Activated CD4-positive, alpha-beta T cell treated with anti-CD3 and anti-CD28 coated beads, Interleukin-2, amount 10 ng/mL, durations not matched to agents 24 days and 14 days (primary cell): ENCODE measurements at places on chromosomes 1 and 21.

DNA sequence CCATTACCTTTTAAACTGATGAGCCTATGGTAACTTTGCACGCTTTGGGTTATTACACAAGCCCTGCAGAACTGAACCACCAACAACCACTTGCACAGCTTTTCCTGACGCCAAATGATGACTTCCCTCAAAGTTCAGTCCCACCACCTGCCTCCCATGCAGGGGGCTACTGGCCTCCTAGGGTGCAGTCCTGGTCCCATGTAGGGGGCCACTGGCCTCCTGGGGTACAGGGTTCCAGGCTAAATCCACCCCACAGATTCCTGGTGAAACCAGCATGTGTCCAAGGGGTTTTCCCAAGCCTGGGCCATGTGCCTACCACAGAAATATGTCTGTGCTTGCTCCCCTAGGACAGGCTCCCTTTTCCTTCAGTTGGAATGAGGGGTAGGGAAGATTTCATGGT is 73.4 kb upstream of the ZNF678 start:
- H3K27ac ChIP-seq, result no peak overlapping the region
- H3K4me1 ChIP-seq, result no peaks in the 10 kb centered on the region
- DNase-seq, result peak; percentile 41
- no peak overlapping the region for H3K4me3 ChIP-seq

DNA sequence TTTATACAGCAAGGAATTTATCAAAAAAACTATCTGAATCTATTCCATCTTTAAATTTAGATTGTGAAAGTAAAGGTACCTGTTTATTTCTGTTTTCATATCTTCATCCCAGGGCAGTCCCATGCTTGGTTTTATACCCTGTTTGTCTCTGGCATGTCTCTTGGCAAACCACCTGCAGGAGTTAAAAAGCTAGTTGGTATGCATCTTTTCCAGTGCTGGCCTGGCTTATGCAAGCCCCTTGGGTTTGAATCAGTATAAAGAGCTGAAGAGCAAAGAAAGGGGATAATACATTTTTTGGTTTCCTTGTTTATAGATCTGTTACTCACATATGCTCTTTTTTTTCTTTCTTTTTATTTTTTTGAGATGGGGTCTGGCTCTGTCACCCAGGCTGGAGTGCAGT is 37.8 kb downstream of the LRRC8C start:
- H3K27me3 ChIP-seq, result no peaks in the 10 kb centered on the region
- peaks cover 55% of the 10 kb centered on the region for H3K36me3 ChIP-seq
- peak overlapping the region; percentile 39 for H3K27ac ChIP-seq
- peaks cover 77% of the 10 kb centered on the region for H3K4me1 ChIP-seq
- no peak for DNase-seq

DNA sequence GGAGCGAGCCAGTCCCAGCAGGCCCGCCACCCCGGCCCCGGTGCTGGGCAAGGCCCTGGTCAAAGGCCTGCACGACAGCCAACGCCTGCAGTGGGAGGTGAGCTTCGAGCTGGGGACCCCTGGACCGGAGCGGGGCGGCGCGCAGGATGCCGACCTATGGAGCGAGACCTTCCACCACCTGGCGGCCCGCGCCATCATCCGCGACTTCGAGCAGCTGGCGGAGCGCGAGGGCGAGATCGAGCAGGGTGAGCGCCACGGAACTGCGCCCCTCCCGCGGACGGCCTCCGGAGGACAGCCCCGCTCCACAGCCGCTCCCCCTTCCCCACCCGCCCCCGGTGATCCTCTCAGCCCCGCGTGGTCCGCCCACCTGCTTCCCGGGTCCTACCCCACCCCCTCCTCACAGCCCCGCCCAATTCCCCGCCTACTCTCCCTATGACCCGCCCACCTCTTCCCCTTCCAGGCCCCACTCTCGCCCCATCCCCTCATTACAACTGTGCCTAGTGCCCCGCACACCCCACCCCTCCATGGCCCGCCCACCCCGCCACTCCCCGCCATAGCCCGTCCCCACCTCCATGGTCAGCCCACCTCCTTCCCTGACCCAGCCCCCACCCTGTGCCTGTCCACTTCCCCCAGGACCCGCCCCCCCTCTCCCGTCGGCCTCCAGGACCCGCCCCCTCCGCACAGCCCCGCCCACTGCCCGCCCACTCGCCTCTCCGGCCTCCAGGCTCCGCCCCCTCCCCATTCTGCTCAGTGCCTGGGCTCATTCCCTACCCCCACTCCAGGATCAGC is 52.7 kb downstream of the VWA5B1 start:
- no peaks in the 10 kb centered on the region for H3K36me3 ChIP-seq
- H3K4me1 ChIP-seq, result peaks cover 3% of the 10 kb centered on the region
- H3K27me3 ChIP-seq, result peaks cover 27% of the 10 kb centered on the region
- H3K4me3 ChIP-seq, result no peak overlapping the region
- no peak for DNase-seq
- no peak overlapping the region for H3K27ac ChIP-seq

DNA sequence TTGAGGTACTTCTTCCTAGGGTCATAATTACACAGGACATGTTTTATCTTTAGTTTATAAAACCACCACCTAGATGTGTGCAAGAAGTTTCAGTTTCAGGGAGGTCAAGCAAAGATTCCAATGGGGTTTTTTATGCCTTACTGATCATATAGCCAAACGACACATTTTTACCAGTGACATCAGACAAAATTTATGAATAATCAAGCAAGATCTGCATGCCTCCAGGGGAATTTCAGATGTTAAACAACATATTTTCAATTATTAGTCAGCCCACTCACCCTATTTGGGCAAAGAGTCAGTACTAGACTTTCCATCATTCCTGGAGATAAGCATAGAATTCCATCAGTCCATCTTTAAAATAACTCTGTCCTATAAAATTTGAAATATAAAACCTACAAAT is 867.4 kb downstream of the KCNT2 start:
- DNase-seq, result no peak
- H3K27ac ChIP-seq, result no peak overlapping the region
- H3K4me1 ChIP-seq, result no peaks in the 10 kb centered on the region
- H3K4me3 ChIP-seq, result no peak overlapping the region
- H3K27me3 ChIP-seq, result no peaks in the 10 kb centered on the region

GRCh38 chr1:207810606-207811295 is 58.9 kb downstream of the CD46 start:
- peaks cover 50% of the 10 kb centered on the region for H3K36me3 ChIP-seq
- H3K27me3 ChIP-seq, result no peaks in the 10 kb centered on the region
- peaks cover 44% of the 10 kb centered on the region for H3K4me1 ChIP-seq

GRCh38 chr1:65147424-65148177 is 402 bp upstream of the AK4 start:
- DNase-seq, result peak; percentile 89
- peak overlapping the region; percentile 96 for H3K27ac ChIP-seq
- peaks cover 13% of the 10 kb centered on the region for H3K27me3 ChIP-seq
- H3K36me3 ChIP-seq, result peaks cover 24% of the 10 kb centered on the region
- peaks cover 34% of the 10 kb centered on the region for H3K4me1 ChIP-seq
- peak overlapping the region; percentile 93 for H3K4me3 ChIP-seq

DNA sequence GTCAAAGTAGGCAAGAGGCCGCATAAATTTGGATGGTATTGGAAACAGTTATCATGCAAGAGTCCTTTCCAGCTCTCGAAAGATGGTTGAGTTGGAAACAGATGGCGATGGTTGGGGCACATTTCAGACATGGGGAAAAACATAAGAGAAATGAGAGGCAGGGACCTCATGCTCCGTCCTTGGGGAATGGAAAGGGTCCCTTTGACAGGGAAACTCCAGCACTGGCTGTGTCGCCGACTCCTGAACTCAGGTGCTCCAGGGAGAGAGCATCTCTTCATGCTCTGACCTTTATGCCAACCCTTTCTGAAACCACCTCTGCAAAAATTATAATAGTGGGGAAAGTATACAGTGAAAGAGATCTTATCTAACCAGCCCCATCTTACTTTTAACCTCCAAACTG is 36.8 kb upstream of the COL6A2 start:
- H3K27me3 ChIP-seq, result peaks cover 9% of the 10 kb centered on the region
- no peaks in the 10 kb centered on the region for H3K36me3 ChIP-seq
- no peak for DNase-seq
- H3K4me1 ChIP-seq, result peaks cover 17% of the 10 kb centered on the region
- no peak overlapping the region for H3K4me3 ChIP-seq

DNA sequence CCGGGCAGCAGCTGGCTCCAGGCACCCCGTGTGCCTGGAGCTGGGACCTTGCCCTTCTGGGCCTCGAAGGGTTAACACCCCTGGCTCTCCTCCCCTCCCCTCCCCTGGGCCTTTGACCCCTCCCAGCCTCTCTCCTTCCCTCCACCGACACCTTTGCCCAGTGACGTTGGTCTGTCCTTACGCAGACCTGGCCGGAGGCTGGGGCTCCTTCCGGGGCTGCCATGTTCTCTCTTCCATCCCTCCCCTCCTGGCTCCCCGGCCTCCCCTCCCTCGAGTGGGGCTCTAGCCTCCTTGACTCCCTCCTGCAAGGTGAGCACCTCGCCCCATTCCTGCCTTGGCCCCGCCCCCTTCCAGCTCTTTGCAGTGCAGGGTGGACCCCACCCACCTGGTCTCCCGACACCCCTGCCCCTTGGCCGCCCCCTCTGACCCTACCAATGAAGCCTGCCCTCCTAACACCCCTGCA is at the start of gene TMEM82:
TMEM82 (plus strand) TSS at position 161 of the 463 bp plus-strand sequence; CDS start at position 222, 61 bp downstream.
- no peak within 1 kb of the TSS for H3K4me3 ChIP-seq
- no peaks in the 10 kb centered on the region for H3K27me3 ChIP-seq
- peak within 1 kb of the TSS; percentile 46 for H3K27ac ChIP-seq
- no peaks in the 10 kb centered on the region for H3K36me3 ChIP-seq
- peaks cover 4% of the 10 kb centered on the region for H3K4me1 ChIP-seq

- no peak overlapping the region for H3K27ac ChIP-seq
- H3K36me3 ChIP-seq, result no peaks in the 10 kb centered on the region
- no peak overlapping the region for H3K4me3 ChIP-seq
- H3K4me1 ChIP-seq, result peaks cover 2% of the 10 kb centered on the region
Observed at GRCh38 chr1:115338457-115338820, 390 bp upstream of the NGF start.

- no peak overlapping the region for H3K27ac ChIP-seq
- H3K4me3 ChIP-seq, result no peak overlapping the region
- peaks cover 5% of the 10 kb centered on the region for H3K27me3 ChIP-seq
Observed at GRCh38 chr1:65512967-65513780, 92.7 kb downstream of the LEPR start.

DNA sequence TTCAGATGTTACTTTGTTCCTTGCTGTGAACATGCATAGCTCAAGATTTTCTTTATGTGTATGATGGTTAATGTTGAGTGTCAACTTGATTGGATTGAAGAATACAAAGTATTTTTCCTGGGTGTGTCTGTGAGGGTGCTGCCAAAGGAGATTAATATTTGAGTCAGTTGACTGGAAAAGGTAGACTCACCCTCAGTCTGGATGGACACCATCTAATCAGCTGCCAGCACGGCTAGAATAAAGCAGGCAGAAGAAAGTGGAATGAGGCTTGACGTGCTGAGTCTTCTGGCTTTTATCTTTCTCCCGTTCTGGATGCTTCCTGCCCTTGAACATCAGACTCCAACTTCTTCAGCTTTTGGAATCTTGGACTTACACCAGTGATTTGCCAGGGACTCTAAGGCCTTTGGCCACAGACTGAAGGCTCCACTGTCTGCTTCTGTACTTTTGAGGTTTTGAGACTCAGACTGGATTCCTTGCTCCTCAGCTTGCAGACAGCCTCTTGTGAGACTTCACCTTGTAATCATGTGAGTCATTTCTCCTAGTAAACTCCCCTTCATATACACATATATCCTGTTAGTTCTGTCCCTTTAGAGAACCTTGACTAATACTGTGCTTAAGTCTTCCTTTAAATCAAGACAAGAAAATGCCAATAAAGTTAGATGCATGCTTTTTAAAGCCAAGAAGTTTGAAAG is 626.6 kb downstream of the KCNT2 start:
- H3K27me3 ChIP-seq, result no peaks in the 10 kb centered on the region
- no peak overlapping the region for H3K27ac ChIP-seq
- no peak overlapping the region for H3K4me3 ChIP-seq

DNA sequence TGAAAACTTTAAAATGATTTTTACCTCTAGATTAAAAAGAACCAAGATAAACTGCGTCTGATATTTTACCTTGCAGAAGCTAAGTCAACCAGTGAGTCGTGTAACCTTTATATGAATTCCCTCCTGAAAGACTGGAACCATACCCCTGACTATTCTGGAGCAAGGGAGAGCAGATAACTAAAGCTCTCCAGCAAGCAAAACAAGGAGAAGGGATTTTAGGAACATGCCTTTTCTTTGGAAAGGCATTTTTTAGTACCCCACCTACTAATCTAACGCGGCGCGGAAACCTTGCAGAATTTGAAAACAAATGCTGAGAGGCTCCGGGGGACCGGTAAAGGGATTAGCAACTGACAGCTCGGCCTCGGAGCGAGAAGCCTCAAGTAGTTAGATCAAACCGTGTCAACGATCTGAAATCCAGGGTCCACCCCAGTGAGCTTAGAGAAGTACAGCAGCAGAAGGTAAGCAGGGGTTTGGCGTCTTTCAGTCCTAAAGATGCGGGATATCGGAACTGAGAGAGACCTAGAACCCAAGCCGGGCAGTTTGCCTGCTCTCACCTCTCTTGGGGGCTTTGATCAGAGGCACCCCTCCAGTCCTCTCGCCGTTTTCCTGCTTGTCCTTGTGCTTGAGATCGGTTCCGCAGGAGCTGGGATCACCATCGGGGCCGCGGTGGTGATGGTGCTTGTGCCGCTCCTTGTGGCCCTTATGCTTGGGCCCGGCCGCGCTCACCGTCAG is 954 bp downstream of the RSBN1 start:
- H3K27me3 ChIP-seq, result no peaks in the 10 kb centered on the region
- peak overlapping the region; percentile 96 for H3K27ac ChIP-seq
- peaks cover 25% of the 10 kb centered on the region for H3K4me1 ChIP-seq

GRCh38 chr21:42233067-42233961 is 14.4 kb downstream of the ABCG1 start:
- peaks cover 6% of the 10 kb centered on the region for H3K36me3 ChIP-seq
- peaks cover 84% of the 10 kb centered on the region for H3K4me1 ChIP-seq
- no peaks in the 10 kb centered on the region for H3K27me3 ChIP-seq
- H3K4me3 ChIP-seq, result peak overlapping the region; percentile 82

DNA sequence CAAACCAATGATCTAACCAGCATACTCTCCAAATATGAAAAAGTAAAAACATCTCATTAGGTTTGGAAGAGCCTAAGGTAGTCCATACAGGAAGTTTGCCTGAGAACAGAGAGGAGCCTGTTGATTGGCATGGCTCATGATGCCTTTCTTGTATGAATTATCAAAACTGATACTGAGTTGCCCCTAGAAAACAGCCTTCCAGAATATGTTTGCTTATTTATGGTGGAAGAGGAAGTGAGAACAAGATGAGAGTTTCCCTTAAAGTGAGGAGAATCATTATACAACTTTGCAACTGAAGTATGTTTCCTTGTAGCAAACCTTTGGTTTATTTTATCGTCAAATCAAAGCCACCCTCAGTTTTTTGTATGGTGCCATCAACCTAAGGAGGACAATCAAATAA is 23.8 kb upstream of the KIAA1614 start:
- no peak overlapping the region for H3K27ac ChIP-seq
- DNase-seq, result peak; percentile 29
- H3K4me3 ChIP-seq, result no peak overlapping the region
- H3K36me3 ChIP-seq, result no peaks in the 10 kb centered on the region
- no peaks in the 10 kb centered on the region for H3K27me3 ChIP-seq

DNA sequence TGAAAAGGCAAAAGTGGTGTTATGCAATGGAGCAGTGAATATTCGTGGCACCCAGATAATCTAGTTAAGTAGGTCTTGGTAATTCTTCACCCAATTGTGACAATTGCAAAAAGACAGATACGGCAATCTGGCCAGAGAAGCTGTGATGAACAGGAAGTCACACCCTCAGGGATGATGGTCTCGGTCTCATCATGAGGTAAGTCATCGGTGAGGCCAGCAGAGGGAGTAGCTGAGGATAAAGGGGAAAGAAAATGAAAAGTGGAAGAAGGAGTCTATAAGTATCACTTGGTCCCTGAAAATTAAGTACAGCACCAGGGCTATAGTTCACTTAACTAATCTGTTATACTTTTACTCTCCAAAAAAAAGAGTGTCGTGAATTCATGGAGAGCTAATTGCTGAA is 258.8 kb upstream of the NCAM2 start:
- no peak overlapping the region for H3K27ac ChIP-seq
- no peak overlapping the region for H3K4me3 ChIP-seq
- H3K27me3 ChIP-seq, result no peaks in the 10 kb centered on the region
- H3K4me1 ChIP-seq, result no peaks in the 10 kb centered on the region
- no peak for DNase-seq
